ENCODE measurements at places on chromosomes 16 and 17. TPM values are rescaled to one million over a fixed set of nuclear protein-coding genes. Genes with fewer than 3 reads are reported as not detected.

GRCh38 chr17:81346090-81346907 lies 49.0 kb upstream of the BAHCC1 start:
- peak; percentile 99 for DNase-seq
- H3K4me3 ChIP-seq = peak overlapping the region; percentile 90
- no peaks in the 10 kb centered on the region for H3K36me3 ChIP-seq
- H3K27me3 ChIP-seq = peaks cover 17% of the 10 kb centered on the region
- peak overlapping the region; percentile 99 for H3K27ac ChIP-seq
- H3K4me1 ChIP-seq = peaks cover 29% of the 10 kb centered on the region

XYLT1 gene
- 41.5 TPM for total RNA-seq

TBC1D3I gene
- total RNA-seq = not detected

DNA sequence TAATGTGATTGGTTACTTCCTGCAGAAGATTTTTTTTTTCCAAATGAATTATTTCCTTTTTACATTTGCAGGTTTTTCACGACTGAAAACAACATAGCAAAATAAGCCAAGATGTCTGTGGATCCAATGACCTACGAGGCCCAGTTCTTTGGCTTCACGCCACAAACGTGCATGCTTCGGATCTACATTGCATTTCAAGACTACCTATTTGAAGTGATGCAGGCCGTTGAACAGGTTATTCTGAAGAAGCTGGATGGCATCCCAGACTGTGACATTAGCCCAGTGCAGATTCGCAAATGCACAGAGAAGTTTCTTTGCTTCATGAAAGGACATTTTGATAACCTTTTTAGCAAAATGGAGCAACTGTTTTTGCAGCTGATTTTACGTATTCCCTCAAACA lies 2.4 kb downstream of the MIS12 start:
- no peak overlapping the region for H3K27ac ChIP-seq
- H3K36me3 ChIP-seq = peaks cover 16% of the 10 kb centered on the region
- no peak overlapping the region for H3K4me3 ChIP-seq
- H3K27me3 ChIP-seq = no peaks in the 10 kb centered on the region
- peaks cover 27% of the 10 kb centered on the region for H3K4me1 ChIP-seq

DNA sequence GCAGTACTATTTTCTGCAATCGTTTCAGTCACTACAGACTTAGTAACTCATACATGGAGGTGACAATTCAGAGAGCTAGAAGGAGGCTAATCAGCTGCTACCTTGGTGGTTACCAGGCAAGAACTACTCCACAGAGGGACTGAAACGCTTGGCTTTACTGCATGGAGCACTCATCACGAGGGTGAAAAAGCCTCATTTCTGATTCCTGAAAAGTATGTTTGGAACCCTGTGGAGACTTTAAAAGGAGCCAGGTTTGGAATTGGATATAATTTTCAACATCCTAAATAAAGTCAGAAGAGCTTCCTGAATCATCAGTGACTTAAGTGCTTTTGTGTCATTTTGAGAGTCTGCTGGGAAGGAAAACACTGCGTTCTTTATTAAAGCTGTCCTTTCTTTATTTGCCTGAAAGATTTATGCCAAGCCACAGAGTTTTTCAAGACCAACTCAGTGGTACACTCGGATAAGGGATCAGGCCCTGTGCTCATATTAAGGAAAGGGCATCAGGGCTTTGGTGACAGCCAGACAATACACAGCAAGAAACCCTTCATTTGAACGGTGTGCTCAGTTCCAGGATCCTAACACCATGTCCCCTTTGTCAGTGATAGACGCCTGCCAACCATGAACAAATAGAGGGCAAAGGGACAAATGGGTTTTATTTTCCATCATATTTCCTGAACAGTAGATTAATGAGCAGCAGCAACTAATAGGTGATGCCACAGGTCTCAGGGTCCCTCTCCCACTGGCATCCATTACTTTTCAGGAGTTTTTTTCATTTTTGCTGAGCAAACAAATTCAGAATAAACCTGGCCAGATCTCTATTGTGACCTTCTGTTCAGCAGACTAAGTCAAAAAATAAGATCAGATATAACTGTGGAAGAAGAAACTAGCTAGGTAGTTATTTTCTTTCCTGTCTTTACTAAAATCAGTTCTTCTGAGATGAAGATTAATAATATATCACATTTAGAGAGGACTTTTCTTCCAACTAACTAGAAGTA lies 80.5 kb upstream of the CLEC18B start:
- H3K27me3 ChIP-seq = no peaks in the 10 kb centered on the region
- H3K36me3 ChIP-seq = peaks cover 7% of the 10 kb centered on the region
- no peaks in the 10 kb centered on the region for H3K4me1 ChIP-seq
- H3K27ac ChIP-seq = no peak overlapping the region
- H3K4me3 ChIP-seq = no peak overlapping the region

- no peaks in the 10 kb centered on the region for H3K27me3 ChIP-seq
- no peak overlapping the region for H3K27ac ChIP-seq
- H3K4me3 ChIP-seq = no peak overlapping the region
- H3K4me1 ChIP-seq = peaks cover 9% of the 10 kb centered on the region
- DNase-seq = no peak
Observed at GRCh38 chr17:28177351-28177750, 134.9 kb downstream of the NLK start.

P2RX5 gene
- 11.4 TPM for total RNA-seq

- no peaks in the 10 kb centered on the region for H3K27me3 ChIP-seq
- H3K36me3 ChIP-seq = no peaks in the 10 kb centered on the region
- no peak for DNase-seq
Observed at GRCh38 chr17:27485125-27485524, 28.9 kb downstream of the KSR1 start.

USP43 gene
- 26.9 TPM for total RNA-seq

SRCIN1 gene
- 5.2 TPM for total RNA-seq

GRCh38 chr16:25297151-25297787 lies 39.6 kb upstream of the ZKSCAN2 start:
- no peaks in the 10 kb centered on the region for H3K4me1 ChIP-seq
- no peak for DNase-seq
- H3K27me3 ChIP-seq = no peaks in the 10 kb centered on the region
- no peaks in the 10 kb centered on the region for H3K36me3 ChIP-seq
- no peak overlapping the region for H3K4me3 ChIP-seq
- no peak overlapping the region for H3K27ac ChIP-seq

DNA sequence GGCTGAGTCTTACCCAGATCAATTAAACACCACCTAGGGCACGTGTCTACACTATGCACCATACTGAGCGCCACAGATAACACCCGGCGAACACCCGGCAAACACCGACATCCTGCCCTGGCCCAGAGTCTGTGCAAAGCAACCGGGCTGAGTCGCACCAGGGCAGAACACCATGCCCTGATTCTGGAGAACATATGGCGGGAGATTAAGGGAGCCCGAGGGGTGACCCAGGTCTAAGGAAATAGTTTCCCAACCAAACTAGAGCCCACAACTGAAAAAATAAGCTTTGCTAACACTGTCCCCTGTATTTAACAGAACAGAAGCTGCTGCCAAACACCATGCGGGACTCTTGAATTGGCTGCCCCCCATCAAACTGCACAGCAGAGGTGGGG lies 22.1 kb downstream of the MYO18A start:
- H3K4me1 ChIP-seq = peaks cover 48% of the 10 kb centered on the region
- H3K27ac ChIP-seq = peak overlapping the region; percentile 56
- no peaks in the 10 kb centered on the region for H3K36me3 ChIP-seq
- no peak overlapping the region for H3K4me3 ChIP-seq

ZG16B gene
- 15.9 TPM for total RNA-seq

DNA sequence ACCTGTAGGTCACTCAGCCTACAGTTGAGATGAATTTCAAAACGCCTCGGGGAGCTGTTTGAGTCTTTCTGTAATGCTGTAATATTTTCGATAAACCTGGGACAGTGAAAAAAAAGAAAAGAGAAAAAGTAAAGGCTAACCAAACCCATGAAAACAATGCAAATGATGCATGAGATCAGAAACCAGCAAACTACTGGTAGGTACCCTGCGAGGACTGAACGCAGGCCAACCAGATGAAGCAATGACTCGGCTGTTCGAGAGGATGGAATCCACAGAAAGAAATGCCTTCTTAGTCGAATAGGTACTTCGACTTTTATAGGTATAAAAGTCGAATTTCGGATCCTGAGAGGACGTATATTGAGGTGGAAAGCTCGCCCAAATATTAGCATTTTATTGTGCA lies 509 bp upstream of the ATAD5 start:
- H3K27me3 ChIP-seq = no peaks in the 10 kb centered on the region
- no peaks in the 10 kb centered on the region for H3K36me3 ChIP-seq
- H3K4me1 ChIP-seq = peaks cover 4% of the 10 kb centered on the region
